ENCODE measurements at places on chromosomes 1 and 21.

GRCh38 chr1:10494418-10494753 lies 19.6 kb downstream of the PEX14 start:
- no peak for DNase-seq

DNA sequence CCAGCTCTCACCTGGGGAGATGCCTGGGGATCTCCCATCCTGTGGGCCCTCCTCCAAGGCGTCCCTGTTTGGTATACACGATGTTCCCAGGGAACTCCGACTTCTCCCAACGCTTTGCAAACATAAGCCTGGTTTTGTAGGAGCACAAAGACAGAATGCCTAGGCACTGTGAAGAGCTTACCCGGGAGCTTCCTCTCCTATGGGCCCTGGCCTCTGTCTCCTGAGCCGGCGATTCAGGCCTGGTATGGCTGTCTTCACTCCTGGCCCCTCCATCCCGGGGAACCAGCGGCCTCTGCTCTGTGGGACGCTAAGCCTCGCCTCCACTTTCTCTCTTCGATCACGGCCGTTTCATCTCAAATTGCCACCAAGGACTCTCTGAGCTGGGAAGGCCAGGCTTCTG lies 59.6 kb upstream of the ACTRT2 start:
- no peak for DNase-seq

- DNase-seq, result no peak
These were observed 431 bp downstream of the CLCN6 start for GRCh38 chr1:11806307-11806936.

DNA sequence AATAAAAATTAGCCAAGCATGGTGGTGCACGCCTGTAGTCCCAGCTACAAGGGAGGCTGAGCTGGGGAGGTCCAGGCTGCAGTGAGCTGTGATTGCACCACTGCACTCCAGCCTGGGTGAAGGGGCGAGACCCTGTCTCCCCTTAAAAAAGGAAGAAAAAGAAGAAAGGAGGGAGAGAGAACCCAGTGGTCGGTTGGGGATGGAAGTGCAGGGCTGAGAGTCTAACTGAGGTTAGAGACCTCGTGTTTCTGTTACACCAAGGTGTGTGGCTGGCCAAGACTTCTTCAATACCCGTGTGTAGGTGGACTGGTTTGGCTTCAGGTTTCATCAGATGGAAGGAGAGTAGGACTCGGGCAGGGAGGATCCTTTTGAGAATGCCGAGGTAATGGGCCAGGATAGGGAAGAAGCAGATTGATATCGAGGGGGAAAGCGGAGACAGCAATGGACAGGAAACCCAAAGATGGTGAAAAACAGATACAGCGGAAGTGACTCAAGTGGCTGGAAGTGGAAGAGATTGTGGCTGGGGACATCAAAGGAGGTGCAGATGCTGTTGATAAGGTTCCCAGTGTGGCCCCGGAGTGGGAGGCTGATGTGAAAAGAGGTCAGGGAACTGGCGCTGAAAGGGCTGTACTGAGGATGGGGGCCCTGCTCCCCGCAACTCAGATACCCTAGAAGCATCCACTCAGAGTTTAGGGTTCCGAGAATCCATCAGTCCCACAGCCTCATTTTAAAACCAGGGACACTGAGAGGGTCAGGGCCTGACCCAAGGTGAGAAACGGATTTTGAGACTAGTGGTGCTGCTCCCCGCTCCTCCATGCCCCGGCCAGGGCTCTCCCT lies 681 bp upstream of the UBXN10 start:
- peak; percentile 36 for DNase-seq

DNA sequence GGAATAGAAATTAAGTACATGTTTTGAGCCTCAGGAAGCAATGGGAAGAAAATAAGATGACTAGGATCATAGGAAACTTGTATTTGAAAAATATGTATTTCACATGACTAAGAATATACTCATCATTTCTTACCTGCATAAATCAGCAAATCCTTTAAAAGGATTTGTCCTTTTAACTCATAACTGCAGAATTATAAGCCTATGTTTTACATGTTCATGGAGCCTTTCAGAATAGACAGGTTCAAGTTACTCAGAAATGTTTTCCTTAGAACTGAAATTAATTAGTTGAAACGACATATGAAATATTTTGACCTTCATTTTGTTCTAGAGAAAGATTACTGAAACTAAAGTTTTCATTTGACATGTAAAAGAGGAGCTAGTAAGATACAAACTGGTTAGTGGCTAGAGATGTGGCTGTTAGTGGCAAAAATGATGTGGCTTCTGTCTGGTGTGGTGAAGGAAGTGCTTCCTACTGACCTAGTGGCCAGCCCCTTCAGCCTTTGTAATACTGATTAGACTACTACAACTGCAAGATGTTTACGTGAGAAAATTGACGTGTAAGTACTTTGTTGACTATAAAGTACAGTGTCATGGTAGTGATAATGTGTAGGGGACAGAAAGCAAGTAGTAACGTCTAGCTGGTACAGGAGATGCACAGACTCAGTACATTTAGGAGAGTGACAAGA lies 54.7 kb downstream of the PACC1 start:
- DNase-seq, result no peak
